Effector CD4-positive, alpha-beta T cell (primary cell): ENCODE measurements at places on chromosomes 1 and 21.

DNA sequence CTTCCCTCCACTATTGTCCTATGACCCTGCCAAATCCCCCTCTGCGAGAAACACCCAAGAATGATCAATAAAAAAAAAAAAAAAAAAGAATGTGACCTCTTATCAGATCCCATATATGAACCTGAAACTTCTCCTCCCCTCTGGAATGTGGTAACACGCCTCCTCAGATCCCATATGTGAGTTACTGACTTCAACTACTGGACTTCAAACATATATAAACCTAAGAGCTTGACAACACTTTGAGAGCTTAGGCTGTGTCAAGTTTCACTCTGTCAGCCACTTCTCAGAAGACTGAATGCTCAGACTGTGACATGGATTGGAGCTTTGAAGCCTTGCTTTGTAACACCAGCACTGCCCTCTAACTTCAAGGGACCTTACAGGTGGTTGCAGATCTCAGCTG lies 148.4 kb downstream of the COP1 start:
- no peak for DNase-seq

GRCh38 chr1:3807769-3808168 lies 11.5 kb upstream of the LRRC47 start:
- no peak for DNase-seq

GRCh38 chr1:61742620-61743430 lies 545 bp downstream of the PATJ start:
- no peak for DNase-seq

GRCh38 chr1:113918243-113918642 lies 10.9 kb upstream of the HIPK1 start:
- DNase-seq = no peak

DNA sequence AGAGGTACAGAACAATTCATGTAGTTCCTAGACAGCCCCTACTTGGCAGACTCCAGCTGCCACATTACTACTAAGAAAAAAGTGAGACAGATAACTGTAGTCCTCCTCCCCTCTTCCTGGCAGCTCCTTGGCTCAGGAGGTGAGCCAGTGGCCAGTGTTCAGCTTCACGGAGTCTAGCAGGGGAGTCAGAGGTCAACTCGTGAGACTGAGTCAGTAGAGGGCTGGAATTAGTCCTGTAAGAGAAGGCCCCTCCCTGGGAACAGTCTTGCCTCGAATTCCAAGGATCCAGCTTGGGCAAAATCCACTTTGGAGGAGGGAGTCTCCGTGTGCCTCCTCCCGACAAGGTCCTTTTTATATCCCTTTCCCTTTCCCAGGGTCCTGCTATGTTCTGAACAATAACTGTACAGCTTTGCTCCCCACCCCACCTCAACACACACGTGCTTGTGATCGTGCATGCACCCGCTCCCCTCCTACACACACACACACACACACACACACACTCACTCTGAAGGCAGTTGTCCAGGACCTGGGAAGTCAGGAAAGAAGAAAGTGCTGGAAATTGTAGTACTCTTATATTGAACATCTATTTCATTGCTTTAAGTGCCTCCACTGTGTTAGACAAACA lies 22.5 kb upstream of the SLC27A3 start:
- no peak for DNase-seq

- DNase-seq = no peak
Measured at GRCh38 chr1:53180951-53181350, 15.7 kb upstream of the CPT2 start.

DNA sequence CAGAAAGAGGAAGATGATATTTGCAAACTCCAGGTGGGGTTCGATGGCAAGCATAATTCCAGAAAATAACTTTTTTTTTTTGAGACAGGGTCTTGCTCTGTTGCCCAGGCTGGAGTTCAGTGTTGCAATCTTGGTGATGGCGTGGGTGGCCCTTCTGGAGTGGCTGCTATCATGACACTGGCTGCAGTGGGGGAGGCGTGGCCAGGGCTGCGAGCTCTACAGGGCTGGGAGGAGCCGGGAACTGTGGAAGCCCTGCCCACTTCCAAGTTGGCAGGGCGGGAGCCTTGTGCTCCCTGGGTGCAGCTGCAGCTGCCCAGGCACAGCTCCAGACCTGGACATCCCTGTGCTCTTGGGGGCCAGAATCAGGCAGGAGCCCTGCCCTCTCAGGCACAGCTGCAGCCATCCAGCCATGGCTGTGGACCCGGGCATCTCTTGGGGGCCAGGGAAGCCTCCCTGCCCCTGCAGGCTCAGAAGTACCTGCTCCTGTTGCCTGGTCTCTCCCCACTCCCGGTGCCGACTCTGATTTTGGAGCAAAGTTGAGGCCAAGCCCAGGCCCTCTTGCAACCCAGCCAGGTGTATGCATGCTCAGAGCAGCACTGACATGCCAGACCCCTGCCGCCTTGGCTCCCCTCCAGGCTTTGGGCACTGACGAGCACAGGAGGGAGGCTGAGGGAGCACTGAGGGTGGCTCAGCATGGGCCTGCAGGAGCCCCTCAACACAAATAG lies 7.2 kb upstream of the BCL10 start:
- no peak for DNase-seq

GRCh38 chr1:153962088-153963029 lies 978 bp downstream of the SLC39A1 start:
- no peak for DNase-seq

DNA sequence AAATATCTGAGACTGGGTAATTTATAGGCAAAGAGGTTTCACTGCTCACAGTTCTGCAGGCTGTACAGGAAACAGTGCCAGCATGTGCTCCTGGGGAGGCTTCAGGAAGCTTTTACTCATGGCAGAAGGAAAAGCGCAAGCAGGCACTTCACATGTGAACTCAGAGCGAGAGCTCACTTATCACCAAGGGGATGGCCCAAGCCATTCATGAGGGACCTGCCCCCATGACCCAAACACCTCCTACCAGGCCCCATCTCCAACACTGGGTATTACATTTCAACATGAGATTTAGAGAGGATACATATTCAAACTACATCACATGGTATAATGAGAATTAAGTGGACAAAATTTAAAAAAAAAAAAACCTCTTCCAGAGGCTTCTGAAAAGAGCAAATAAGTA lies 13.7 kb downstream of the WASF2 start:
- no peak for DNase-seq
